Forelimb muscle (tissue), 1 donor: ENCODE measurements at places on chromosomes 4 and X.

DNA sequence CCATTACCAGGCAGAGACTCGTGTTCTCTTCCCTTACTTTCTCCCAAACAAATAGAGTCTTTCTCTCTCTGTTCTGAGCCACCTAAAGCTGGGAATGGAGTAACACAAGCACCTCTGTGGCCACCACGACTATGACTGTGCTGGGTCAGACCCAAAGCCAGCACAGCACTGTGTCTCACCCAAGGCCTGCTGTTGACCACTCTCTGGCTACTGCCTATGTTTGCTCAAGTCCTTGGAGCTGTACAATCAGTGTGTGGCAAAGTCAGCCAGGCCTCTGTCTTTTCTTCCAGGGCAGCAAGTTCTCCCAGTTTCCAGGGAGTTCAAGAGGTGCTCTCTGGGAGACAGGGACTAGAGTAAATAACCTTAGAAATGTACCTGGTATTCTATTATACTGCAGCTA lies 239.4 kb downstream of the FAM47A start:
- no peak for DNase-seq

DNA sequence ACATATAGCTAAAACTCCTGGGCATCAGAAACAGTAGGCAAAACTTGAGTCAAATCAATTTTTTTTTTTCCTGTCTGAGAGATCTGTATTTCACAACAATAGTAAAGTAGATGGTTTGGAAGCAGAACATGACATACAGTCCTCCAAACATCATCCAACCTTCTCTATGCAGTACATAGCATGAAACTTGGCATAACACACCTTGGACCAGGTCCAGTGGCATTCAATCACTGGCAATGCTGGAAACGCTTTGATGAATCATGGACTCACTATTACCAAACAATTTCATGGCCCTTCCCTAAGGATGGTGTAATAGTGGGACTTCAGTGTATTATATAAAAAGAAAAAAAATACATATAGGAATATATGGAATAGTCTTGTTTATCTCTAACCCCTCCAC lies 154.6 kb downstream of the FMR1NB start:
- no peak for DNase-seq

DNA sequence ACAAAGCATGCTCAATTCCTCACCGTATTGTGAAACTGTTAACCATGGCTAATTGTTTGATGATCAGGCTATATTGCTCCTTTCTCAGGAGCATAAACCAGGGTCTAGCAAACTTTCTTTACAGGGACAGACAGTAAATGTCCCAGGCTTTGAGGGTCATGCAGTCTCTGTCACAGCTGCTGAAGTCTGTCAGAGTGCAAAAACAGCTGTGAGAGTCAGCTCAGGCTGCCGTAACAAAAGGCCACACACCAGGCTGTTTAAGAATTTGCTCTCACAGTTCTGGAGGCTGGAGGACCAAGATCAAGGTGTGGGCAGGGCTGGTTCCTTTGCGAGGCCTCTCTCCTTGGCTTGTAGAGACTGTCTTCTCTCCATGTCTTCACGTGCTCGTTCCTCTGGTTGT lies 75.6 kb downstream of the GPR143 start:
- DNase-seq, result no peak

GRCh38 chrX:98357146-98357545 lies 1473.4 kb downstream of the RPA4 start:
- no peak for DNase-seq
